Activated CD8-positive, alpha-beta memory T cell treated with anti-CD3 and anti-CD28 coated beads for 1 hour (primary cell): ENCODE measurements at places on chromosomes 13 and 19.

- no peak for DNase-seq
Observed at GRCh38 chr19:4052114-4052992, 14.3 kb downstream of the ZBTB7A start.

DNA sequence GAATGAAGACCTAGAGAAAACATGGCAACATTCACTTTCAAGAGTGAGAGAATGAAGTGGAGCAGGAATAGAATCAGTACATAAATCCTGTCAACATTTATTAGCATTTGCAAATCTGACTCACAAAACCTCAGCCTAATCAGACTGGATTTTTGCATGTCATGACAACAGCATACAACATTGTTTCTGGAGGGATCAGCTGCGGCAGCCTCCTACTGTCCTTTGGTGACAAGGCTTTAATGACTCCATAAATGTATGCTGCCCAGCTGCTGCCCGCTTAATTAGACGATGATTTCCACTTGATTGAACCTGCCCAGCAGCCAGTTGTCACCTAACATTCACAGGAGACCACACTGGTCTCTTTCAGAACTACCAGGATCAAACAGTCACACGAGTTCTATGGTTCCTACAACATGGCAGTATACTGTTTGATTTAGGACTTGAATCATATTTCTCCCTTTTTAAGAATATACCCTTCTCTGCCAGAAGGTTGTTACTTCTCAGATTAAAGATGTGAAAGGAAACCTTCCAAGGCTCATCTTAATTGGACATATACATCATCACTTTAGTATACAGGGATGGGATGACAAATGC lies 9.3 kb downstream of the EBPL start:
- no peak for DNase-seq

DNA sequence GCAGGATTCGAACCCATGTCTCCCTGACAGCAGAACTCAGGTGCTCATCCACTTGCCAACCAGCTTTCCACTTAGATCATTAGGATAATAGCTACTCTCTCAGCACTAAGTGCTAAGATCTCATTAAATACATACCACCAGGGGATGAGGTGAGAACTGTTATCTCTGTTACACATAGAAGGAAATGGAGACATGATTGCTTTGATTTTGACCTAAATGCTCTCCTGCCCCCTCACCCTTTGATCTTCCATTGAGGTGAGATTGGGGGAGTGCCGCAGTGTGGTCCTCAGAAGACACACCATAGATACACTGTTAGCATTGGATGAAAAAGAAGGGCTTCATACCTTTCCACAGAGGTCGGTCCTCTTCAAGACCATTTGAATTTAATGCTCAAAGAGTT lies 38.9 kb upstream of the NPAS1 start:
- DNase-seq: no peak

DNA sequence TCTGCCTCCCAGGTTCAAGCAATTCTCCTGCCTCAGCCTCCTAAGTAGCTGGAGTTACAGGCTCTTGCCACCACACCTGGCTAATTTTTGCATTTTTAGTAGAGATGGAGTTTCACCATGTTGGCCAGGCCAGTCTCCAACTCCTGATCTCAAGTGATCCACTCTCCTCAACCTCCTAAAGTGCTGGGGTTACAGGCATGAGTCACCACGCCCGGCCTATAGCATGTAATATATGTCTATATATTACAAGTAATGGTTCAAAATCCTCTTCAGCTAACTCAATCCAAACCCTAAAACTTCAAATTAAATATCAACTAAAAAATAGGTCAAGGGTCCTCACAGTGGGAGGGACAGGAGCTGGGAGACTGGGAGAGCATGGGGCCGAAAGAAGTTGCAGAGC lies 28.0 kb downstream of the FPR3 start:
- DNase-seq: no peak

DNA sequence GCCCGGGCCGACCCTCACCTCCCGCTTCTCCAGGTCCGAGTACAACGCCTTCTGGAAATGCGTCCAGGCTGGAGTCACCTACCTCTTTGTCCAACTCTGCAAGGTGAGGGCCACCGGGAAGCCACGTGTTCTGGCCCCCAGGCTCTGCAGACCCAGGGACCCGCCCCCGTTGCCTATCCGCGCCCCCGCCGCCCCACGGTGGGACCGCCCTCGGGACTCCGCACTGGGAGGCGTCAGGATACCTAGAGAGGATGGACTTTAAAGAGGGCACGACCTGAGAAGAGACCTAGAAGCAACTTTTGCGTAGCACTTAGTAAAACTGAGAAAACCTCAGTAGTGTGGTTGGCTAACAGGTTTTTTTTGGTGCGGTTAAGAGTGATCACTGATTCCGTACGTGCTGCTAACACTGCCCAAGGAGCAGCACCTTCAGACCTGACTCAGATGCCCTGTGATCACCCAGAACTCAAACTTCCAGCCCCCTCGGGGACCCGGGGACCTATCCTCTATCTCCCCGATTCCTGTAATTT lies 492 bp downstream of the TMEM147 start:
- DNase-seq: no peak

DNA sequence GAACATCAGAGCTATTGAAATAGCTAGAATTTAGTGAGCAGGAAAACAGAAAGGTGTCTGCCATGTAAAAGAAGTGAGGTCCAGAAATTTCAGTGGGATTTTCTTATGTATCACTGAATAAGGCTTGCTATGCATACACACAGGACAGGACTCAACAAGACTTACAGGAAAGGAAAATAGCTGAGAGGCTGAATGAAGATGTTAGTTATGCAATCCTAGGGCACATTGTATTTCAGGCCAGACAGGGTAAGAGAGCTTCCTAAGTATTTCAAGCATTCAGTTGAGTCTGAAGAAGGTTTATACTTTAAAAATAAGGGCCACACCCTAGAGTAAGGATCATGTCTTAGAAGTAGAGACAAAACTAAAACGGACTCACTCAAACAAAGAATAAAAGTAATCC lies 419.9 kb upstream of the PRR20A start:
- DNase-seq: no peak

DNA sequence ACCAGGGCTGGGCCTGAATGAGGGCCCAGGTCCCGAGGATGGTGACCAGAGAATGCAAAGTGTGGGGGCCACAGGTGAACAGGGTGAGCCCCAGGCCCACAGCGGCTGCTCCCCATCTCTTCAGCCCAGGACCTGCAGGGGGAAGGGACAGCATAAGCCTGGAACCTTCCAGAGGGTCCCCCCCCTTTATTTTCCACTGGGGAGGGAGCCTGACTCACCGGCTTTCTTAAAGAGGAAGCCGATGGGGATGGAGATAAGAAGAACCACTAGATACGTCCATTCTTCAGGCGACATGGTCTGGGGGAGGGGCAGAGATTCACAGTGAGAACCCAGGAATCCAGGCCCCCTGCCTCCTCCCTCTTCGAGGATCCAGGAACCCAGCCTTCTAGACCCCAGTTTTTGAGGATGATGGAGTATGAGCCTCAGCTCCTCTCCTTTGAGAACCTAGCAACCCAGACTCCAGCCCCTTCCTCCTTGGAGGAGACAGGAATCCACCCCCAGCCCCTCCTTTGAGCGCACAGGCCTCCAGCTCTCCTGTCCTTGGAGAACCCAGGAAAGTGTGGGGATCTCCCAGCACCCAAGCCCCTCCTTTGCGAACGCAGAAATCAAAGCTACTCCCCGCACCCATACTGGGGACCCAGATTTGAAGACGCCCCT lies 1.0 kb downstream of the MBOAT7 start:
- DNase-seq: no peak

DNA sequence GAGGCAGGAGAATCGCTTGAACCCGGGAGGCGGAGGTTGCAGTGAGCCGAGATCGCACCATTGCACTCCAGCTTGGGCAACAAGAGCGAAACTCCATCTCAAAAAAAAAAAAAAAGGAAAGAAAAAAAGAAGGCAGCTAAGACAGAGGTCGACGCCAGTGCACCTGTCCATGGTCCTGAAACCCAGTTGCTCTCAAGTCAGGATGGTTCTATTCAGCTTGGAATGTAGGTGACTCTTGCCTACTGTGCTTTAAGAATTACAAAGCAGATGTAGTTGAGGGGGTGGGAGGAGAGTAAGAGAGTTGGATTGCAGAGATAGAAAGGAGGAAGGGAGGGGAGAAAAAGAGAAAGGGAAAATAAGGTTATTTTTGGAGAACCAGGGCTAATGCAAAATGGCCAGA lies 18.7 kb downstream of the CACNG7 start:
- DNase-seq: peak; percentile 17

GRCh38 chr19:6010107-6010506 lies 32.2 kb upstream of the RANBP3 start:
- DNase-seq: no peak

- DNase-seq: peak; percentile 35
Observed at GRCh38 chr19:39212375-39212742, 8.3 kb upstream of the SYCN start.

- no peak for DNase-seq
Observed at GRCh38 chr13:49533591-49534269, 38.0 kb downstream of the PHF11 start.

DNA sequence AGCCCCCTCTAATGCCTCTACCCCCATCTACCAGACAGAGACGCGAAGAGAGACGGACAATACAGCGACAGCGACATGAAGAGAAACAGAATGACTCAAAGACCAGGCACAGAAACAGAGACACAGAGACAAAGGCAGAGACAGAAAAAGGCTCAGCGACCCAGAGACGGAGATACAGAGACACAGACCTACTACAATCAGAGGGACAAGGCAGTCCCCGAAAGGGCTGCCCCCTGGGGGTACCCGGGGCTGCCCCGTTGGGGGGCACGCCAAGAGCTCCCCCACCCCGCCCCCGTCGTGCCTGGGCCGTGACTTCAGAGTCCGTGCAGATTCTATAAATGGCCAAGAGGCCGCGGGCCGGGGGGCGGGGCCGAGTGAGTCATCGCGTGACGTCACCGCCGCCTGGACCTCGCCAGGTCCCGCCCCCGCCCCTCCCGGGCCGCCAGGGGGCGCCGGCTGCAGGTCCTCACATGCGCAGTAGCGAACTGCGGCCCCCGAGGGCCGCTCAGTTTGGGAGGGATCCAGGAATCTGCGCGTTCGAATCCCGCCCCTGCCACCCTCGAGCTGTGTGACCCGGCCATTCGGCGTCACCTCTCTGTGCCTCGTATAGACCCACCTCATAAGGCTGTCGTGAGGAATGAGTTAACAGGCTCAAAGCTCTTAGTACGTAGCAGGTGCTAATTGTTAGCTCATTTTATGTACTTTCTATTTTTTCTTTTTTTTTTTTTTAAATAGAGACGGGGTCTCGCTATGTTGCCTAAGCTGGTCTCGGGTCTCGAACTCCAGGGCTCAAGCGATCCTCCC lies 2.7 kb upstream of the CNN1 start:
- DNase-seq: peak; percentile 77

DNA sequence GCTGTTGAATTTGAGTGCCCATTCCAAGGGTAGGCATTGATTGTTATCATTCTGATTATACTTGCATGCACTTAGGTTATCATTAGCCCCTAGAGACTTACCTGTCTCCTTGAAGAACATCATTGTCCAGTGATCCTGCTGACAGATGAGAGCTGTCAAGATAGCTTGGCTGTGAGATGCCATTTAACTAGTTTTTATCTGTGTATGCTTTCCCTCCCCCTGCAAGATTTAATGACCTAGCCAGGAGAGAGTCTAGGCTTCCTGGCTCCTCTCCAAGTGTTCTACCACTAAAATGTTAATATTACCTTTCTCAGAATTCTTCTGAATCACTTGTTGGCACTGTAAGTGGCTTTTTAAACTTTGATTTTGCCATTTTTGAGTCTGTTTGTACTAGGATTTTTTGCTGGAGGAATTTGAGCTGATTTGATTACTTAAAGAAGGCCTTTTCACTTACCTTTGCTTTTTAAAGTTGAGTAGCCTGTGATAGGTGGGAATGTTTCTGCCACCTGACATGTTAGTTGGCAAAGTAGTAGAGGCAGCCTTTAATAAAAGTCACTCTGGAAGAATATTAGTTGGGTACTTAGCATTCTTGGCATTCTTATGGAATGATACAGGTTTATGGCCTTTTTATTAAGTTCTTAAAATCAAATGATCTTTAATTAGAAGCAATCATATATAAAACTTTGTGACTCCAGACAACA lies 41.1 kb downstream of the ARHGAP35 start:
- no peak for DNase-seq

GRCh38 chr13:35643625-35644024 lies 167.1 kb upstream of the MAB21L1 start:
- DNase-seq: no peak

- DNase-seq: no peak
Observed at GRCh38 chr13:59360108-59360507, 803.6 kb downstream of the DIAPH3 start.

- DNase-seq: no peak
Observed at GRCh38 chr19:29507081-29507860, 18.5 kb upstream of the VSTM2B start.

GRCh38 chr19:42402376-42403116 lies 12.4 kb upstream of the CNFN start:
- DNase-seq: no peak

- no peak for DNase-seq
Observed at GRCh38 chr13:48116808-48117207, 21.9 kb upstream of the MED4 start.

- DNase-seq: no peak
Observed at GRCh38 chr19:44951179-44952159, 3.7 kb upstream of the CLPTM1 start.

DNA sequence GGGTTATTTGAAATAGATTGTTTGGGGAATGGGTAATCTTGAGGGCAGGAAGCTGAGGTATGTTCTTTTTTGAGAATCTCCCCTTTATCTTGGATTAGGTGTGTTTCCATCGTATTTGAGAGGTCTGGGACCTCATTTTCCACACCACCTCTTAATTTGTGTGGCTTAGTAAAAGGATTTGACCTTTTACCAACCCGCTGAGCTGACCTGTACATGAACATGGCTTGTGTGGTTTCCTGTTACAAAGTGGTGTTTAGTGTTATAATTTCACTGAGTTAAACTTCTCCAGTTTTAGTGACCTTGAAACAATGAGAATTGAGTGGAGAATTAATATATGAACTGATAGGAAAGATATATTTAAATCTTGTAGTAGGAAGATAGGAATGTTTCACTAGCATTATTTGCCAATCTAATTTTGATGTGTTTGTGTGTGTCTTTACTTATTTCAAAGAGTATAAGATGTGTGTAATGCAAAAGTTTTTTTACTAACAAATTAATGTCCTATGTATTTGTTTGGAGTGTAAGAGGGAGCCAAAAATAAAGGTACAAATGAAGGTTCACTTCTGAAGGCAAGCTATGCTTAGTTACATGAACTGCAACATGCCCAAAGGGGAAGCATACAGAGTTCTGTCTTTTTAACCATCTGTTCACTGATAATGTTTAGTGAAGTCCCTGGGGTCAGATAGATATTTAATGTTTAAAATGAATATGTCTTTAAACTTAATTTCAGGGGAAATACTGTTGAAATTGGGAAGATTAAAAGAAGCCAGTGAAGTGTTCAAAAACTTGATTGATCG lies 17.1 kb downstream of the NAA16 start:
- DNase-seq: no peak

- no peak for DNase-seq
Observed at GRCh38 chr13:84873951-84874350, 925.3 kb downstream of the SLITRK6 start.

GRCh38 chr19:12093777-12094176 lies 29.2 kb downstream of the ZNF844 start:
- DNase-seq: no peak

GRCh38 chr13:98466634-98467236 lies 110.2 kb downstream of the STK24 start:
- DNase-seq: no peak

- DNase-seq: peak; percentile 36
Observed at GRCh38 chr19:21569494-21569865, 64.1 kb downstream of the ZNF429 start.

- peak; percentile 99 for DNase-seq
Observed at GRCh38 chr19:2819540-2820111, at the start of gene ZNF554. ZNF554 (plus strand) TSS chr19:2819868; CDS start chr19:2820072, 204 bp downstream.

- DNase-seq: no peak
Observed at GRCh38 chr13:63517371-63517770, 2101.7 kb upstream of the PCDH20 start.
